Spinal cord (tissue), 10 donors: ENCODE measurements at places on chromosomes 2 and 18. TPM values are rescaled to one million over a fixed set of nuclear protein-coding genes. Genes with fewer than 3 reads are reported as not detected.
A peak's percentile ranks its signal among the peaks of the same experiment; 100 is the strongest.

DNA sequence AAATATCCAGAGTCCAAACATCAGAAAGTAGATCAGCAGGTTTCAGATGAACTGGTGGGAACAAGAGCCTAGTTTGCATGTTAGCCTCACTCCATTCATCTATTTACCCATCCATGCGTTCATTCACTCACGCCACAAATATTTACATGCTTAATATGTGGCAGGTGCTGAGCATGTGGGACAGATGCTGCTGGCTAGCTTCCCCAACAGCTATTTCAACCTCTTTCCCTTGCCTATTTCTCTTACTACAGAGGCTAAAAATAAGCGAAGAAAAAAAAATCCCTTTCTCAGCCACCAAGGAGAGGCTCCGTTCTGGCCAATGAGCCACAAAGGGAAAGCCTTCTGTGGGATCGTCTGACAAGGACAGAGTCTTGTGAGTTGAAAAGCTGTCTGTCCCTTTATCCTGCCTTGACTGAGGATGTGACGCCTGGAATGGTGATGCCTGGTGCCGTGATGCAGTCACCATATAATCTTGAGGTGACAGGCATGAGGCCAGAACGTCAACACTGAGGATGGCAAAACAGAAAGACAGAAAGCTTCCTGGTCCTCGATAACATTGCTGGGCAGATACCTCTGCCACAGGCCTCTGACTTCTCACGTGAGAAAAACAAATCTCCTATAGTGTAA is 78.2 kb downstream of the KCTD1 start:
- DNase-seq = no peak

- no peak for DNase-seq
Measured at GRCh38 chr2:175393851-175394250, 212.3 kb upstream of the ATP5MC3 start.

GRCh38 chr2:238476258-238476657 is 49.5 kb downstream of the ASB1 start:
- DNase-seq = no peak

- DNase-seq = no peak
Measured at GRCh38 chr18:28952339-28952738, 775.4 kb upstream of the CDH2 start.

GRCh38 chr2:205343103-205343502 is 339.2 kb upstream of the NRP2 start:
- no peak for DNase-seq

DNA sequence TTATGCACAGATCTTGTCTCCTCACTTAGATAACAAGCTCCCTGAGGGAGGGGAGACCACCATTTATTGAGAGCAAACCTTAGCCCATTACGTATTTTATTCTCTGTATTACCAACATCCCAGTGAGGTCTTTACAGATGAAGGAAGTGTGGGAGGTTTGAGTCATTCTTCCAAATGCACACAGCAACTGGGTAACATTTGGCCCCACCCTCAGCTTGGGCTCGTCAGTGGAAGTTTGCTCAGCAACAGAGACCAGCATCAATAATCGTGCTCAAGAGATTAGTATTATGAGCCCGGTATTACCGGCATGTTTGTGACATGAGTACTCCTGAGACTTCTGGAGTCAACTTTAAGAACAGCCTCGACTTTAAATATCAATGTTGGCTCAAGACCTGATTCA is 168.6 kb downstream of the ETAA1 start:
- DNase-seq = no peak

DNA sequence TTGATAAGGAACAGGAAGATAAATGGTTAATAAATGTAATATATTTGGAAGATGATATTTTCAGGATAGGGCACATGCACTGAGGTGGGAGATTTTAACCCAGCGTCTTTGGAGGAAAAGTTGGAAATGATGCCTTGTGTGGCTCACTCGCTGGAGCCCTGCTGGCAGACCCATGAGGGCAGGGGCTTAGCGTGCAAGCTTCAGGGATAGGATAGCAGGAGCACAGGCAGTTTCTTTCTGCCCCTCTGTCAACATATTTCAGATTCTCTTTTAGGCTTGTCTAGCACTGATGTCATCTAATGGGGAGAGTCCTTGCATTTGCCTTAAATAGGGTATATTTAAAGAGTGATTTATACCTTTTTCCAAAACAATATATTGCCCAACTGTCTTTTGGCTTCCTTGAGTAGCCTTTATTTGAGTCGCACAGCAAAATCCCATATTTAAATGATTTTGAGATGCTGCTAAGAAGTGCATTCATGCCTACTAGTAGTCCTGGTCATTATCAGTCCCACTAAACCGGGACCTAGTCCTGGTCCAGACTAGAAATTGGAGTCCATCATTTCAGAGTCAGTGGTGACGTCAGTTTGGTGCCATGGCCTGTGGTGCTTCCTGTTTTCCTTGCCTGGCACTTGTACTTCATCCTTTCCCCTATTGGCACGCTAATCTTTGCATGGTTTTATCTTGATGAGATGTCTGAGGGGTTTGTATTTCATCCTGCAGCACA is 45.8 kb downstream of the SH3RF3 start:
- no peak for DNase-seq

- DNase-seq = peak; percentile 59
Measured at GRCh38 chr2:74760875-74761630, 72.9 kb upstream of the HK2 start.

- no peak for DNase-seq
Measured at GRCh38 chr2:96413323-96413722, 77.8 kb downstream of the NCAPH start.

DNA sequence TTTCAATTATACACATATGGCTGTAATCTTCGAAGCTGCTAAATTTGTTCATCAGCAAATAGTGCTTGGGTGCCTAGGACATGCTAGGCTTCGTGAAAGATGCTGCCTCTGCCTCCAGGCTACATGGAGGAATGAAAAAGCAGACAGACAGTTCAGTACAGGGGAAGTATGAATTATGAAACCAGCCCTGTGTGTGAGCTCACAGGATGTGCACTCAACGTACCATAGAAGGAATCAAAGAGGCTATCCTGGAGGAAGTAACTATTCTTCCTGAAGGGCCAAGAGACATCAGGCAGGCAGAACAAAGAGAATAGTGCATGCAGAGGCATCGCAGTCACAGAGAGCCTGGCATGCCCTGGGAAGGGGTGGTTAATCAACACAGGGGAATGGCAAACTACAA is 61.4 kb downstream of the DYM start:
- DNase-seq = no peak

The CGREF1 gene
- 19.0 TPM for total RNA-seq

The ADAM17 gene
- 28.7 TPM for total RNA-seq
